CD4-positive, CD25-positive, alpha-beta regulatory T cell (primary cell): ENCODE measurements at places on chromosomes 1 and 21.

- no peak for DNase-seq
Observed at GRCh38 chr1:192907545-192908243, 98.9 kb downstream of the RGS2 start.

DNA sequence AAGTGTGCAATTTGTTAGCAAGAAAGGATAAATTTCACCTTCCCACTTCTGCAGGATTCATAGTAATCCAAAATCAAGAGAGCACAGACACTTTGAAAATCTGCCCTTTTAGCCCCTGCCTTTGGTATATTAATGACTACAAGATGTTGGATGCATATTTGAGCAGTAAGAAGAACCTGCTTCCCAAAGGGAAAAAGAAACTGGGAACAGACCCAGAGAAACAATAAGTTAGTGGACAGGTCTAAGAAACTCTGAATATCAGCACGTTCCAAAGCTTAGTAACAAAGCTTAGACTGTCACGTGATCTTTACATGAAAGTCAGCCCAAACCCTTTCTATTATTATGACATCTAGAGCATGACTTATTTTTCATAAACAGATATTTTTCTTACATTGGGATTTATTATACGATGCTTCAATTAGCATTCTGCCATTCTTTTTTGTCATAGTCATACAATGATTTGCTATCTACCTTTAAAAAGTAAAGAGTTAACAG lies 390.9 kb upstream of the ADGRL2 start:
- no peak for DNase-seq

DNA sequence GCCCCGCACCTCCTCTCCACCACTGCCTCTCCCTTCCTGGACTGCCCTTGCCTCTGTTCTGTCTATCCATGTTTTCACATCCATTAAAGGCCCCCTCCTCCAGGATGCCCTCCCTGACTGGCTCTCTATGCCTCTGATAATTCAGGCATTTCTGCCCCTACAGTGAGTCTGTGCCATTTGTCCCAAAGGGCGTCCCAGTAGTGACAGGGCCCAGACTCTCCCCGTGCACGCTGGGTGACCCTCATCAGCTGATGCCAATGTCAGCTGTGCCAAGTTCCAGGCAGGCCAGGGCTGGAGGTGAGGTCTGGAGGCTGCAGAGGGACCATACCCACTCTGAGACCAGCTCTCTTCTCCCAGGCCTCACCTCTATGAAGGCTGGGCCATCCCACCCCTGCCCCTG lies 3.2 kb upstream of the PLEKHG5 start:
- no peak for DNase-seq

- DNase-seq = no peak
Observed at GRCh38 chr21:36904093-36904666, 62.3 kb downstream of the HLCS start.

- no peak for DNase-seq
Observed at GRCh38 chr1:36092798-36093185, 4.1 kb downstream of the ADPRS start.

DNA sequence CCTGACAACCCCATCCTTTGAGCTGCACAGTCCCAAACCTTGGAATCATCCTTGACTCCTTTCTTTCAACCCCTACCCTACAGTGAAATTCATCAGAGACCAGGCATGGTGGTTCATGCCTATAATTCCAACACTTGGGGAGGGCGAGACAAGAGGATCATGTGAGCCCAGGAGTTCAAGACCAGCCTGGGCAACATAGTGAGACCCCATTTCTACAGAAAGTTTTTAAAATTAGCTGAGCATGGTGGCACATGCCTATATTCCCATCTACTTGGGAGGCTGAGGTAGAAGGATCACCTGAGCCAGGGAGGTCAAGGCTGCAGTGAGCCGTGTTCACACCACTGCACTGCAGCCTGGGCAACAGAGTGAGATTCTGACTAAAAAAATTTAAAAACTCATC lies 34.5 kb downstream of the RERE start:
- no peak for DNase-seq

DNA sequence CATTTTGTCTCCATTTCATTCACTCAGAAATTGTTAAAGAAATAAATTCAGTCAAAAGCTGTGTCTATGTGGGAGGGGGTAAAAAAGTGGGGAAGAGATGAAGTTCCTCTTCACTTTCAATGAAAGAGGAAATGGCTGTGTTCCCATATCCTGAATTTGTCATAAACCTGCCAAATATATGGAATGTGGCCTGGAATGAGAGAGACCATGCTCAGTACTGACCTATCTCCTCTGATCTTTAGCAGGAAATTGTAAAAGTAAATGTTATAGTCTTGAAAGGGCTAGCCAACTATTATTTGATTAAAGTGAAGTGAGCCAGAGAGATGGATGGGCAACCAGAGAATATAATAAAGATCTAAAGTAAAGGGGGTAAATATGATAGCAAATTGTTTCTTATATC lies 130.3 kb upstream of the C21orf91 start:
- no peak for DNase-seq

DNA sequence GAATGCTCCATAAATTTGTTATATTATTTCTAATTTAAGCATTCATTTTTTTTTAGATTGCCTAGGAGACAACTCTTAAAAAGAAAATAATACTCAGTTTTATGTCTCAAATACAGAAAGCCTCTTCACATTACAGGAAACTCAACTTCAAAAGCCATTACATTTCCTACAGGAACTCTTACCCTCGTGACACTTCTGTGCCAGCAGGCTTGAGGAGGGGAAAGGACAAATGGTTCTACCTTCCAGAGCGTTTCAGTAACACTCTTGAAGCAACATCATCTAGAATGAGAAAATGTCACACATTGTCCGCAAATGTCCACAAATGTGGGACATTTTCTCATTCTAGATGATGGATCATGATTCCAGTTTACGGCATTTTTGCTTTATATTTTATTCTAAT lies 51.7 kb downstream of the PTPN14 start:
- DNase-seq = no peak

GRCh38 chr1:211639475-211640300 lies 35.7 kb downstream of the NEK2 start:
- DNase-seq = no peak

GRCh38 chr1:13731897-13732296 lies 31.9 kb downstream of the PRDM2 start:
- peak; percentile 10 for DNase-seq

GRCh38 chr1:234570329-234571120 lies 39.5 kb downstream of the IRF2BP2 start:
- no peak for DNase-seq

- peak; percentile 45 for DNase-seq
Observed at GRCh38 chr1:84693005-84693404, 2.7 kb upstream of the SSX2IP start.

DNA sequence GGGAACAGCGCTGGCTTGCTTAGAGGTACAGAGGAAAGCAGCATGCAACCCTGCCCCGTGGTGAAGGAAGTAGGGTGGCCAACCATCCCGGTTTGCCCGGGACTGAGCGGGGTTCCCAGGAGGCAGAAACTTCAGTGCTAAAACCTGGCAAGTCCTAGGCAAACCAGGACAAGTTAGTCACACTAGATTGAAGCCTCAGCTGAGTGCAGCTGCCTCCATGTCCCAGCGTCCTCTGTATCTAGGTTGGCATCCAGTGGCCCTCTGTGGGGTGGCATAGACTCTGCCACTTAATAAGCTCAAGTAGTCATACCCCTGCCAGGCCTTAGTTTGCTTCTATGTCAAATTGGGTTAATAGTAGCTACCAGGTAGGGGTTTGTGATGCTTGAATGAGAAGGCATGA lies 67.1 kb downstream of the ATP2B4 start:
- DNase-seq = no peak

- no peak for DNase-seq
Observed at GRCh38 chr1:154129391-154129970, 25.4 kb downstream of the NUP210L start.

DNA sequence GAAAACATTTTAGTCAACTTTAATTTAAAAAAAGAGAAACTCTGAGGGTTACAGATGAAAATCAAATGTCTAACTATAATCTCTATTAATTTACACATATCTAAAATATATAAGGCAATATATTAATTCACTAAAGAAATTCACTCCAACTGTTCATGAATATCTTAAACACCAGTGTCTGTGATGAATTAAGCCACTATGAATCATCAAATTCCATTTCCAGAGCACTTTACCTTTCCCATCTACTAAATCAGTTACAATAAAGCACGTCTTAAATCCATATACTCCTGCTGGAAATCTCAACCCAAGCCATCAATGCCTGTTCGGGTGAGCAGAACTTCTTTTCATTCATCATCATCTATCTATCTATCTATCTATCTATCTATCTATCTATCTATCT lies 4.3 kb downstream of the TAF5L start:
- DNase-seq = no peak

DNA sequence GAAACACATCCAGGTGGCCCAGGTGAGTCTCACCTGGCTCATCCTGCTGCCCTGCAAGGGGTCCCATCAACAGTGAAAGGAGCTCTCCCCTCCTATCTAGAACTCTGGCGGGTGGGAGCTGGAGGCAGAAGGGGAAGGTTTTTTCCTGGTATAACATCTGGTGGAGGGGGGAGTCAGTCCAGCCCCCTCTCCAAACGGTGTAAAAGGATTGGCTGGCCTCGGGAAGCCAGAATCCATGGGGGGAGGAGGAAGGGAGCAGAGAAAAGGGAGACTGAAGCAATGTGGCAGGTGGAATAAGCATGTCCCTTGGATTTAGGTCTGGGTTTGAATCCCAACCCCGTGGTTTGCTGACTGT lies 1.2 kb upstream of the CAMK2N1 start:
- DNase-seq = no peak

GRCh38 chr1:197199923-197200271 lies 53.4 kb upstream of the ASPM start:
- DNase-seq = no peak

GRCh38 chr21:28311411-28312190 lies 681.1 kb downstream of the LTN1 start:
- no peak for DNase-seq

GRCh38 chr1:162310337-162310736 lies 66.3 kb downstream of the SPATA46 start:
- no peak for DNase-seq

DNA sequence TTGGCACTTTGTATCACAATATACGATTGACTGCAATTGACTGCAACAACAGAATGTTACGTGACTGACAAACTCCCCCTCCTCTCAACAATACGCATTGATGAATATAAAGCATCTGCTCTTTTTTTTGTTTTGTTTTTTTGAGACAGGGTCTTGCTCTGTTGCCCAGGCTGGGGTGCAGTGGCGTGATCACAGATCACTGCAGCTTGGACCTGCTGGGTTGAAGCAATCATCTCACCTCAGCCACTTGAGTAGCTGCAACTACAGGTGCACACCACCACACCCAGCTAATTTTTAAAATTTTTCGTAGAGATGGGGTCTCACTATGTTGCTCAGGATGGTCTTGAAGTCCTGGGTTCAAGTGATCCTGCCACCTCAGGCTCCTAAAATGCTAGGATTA lies 21.3 kb upstream of the CEP85 start:
- DNase-seq = no peak

- peak; percentile 44 for DNase-seq
Observed at GRCh38 chr1:2025491-2025981, 6.4 kb downstream of the GABRD start.

DNA sequence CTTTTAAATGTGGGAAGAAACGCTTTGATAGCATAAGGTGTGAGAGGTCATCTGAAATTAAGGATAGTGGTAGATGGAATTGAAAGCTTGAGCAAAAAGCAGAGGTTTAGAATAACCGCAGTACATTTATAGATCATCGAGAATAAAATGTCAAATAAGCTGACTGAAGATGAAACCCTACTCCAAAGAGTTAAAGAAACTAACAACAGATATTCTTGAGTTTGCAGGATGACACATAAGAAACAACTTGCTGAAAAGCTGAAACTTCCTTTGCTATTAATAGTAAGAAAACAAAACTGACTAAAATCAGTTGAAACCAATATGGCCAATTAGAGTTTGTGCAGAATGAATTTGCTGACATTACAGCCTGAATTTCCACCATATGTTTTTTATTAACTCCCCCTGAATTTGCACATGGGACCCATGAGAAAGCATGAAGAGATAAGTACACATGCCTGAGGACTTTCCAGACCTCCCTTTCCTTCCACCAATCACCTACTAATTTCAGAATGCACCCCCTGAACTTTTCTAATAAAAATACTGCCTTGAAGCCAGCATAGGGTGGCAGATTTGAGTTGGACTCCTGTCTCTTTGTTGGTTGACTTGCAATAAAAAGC lies 1.7 kb upstream of the C1orf185 start:
- DNase-seq = no peak

DNA sequence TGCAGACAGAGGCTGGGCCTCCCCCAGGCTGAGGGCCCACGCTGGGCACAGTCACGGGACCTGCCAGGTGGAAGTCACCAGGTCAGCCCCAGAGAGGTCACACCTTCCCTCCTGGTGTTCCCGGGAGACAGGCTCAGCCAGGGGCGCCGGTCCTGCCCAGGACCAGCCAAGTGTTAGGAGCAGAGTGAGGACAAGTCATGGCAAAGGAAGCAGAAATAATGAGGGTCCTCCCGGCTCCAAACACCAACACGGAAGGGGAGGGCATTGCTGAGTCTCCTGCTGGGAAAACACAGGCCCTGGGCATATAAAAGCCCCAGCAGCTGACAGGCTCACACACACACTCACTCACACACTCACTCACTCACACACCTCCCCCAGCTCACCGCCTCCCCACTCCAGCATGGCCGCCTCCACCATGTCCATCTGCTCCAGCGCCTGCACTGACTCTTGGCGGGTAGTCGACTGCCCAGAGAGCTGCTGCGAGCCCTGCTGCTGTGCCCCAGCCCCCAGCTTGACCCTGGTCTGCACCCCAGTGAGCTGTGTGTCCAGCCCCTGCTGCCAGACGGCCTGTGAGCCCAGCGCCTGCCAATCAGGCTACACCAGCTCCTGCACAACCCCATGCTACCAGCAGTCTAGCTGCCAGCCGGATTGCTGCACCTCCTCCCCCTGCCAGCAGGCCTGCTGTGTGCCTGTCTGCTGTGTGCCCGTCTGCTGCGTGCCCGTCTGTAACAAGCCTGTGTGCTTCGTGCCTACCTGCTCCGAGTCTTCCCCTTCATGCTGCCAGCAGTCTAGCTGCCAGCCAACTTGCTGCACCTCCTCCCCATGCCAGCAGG lies at the start of gene KRTAP10-10:
Gene KRTAP10-10 (plus strand): TSS at position 339 of the 833 bp plus-strand sequence. CDS start 62 bp downstream, at position 401.
- no peak for DNase-seq

GRCh38 chr1:234656944-234657654 lies 47.1 kb upstream of the IRF2BP2 start:
- no peak for DNase-seq
